ENCODE measurements at places on chromosomes 2 and 18.

DNA sequence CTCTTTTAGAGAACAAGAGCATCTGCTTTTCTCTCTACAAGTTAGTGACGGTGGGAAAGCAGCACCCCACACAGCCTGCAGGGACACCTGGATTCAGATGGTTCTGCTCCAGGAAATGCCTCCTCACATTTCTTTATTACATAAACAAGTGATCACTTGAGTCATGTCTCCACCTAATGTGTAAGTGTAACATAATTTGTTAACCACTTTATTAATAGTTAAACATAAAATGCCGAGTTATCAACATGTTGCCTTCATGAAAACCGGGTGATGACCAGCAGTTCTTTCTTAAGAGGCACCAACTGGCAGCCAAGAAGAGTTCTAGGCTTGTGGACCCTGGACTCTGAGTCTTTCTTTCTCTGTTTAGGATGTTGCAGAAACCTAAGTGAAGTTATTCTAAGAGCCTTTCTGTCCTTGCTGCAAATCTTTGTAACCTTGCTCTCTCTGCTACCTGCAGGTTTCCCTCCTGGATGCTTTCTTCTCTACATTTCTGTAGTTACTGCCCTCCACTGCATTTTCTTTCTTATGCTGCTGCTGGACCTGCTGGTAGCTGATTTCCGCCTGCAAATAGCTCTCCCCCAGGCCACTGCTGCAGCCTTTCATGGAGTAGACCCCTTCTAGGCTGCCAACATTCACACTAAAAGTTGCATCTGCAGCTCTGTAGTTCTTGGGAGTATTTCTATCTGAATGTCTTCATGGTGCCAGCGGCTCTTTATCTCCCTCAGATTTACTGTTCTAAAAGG lies 24.3 kb downstream of the UPP2 start:
- no peak for DNase-seq

DNA sequence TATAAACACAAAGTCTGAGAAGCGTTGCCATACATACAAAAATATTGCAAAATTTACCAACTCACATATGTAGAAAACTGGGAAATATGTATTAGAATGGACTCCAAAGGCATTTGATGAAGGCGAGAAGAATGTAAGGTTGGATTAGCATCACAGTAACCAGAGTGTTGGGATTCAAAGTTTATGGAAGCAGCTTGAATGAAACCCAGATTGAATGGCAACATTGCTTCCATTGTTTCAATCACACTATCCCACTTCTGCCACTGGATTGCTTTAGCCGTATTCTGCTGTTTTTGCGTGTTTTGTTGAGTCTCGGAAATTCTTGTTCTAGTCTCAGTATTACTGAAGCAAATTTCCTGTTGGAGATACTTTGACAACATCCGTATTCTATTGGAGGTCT lies 609.0 kb upstream of the LRATD1 start:
- no peak for DNase-seq

DNA sequence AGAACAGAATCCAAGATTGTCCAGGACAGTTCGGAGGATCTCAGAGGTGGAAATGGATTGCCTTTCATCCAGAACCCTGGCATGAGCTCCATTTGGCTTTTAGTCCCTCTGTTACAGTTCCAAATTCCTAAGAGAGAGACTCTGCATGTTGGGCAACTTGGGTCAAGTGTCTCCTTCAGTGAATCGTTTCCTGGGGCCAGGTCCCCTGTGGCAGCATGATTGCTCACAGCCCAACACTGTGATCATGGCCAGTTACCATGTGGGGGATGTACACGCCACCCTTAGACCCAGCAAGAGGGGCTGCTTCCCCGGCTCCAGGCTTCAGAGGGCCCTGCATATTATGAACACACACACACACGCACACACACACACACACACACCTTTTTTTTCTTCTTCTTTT lies 118.6 kb upstream of the GLI2 start:
- DNase-seq: no peak

- no peak for DNase-seq
Observed at GRCh38 chr2:168152902-168153530, 94.4 kb downstream of the STK39 start.

DNA sequence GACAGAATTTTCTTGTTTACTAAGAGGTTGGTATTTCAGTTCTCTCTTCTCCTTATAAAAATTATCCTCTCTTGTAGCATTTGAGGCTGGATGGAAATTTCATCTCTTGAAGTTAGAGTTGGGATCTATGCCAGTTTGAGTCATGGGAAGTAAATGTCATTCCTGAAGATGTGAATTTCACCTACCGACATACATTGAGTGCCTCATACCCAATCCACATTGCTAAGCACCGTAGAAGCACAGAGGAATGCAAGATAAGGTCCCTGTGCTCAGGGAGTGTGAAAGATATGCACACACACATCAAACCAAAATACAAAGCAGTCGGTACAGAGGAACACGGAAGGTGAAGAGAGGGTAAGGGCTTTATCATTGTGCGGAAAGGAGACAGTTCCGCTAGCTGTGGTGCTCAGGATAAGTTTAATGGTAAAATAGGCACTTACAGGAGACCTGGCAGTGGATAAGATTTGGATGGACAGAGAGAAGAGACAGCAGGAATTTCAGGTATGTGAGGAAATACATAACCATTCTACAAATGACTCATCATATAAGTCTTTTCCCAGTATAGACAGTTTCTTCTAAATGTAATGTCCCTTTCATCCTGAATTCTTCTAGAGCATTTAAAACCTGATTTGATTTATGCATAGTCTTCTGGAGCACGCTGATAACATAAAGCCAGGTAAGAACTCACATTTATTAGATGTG lies 205.3 kb upstream of the ST6GAL2 start:
- DNase-seq: no peak

GRCh38 chr18:41324020-41324791 lies 630.8 kb upstream of the PIK3C3 start:
- no peak for DNase-seq

DNA sequence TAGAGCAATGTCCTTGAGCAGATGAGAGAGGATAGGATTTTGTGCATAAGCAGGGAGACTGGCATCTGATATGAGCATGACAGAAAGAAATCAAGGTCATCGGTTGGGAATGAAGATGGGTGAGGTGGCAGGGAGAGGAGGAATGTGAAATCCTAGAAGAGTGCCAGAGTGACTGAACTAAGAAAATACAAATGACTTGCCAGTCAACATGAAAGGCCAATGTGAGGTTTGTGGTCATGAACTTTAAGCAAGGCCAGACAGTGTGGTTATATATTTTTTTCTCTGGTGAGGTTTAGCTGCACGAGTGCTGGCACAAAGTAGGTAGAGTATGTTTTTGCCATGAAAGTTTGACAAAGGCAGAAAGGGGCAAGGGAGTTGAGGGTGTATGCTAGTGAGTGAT lies 21.2 kb downstream of the QPCT start:
- no peak for DNase-seq

DNA sequence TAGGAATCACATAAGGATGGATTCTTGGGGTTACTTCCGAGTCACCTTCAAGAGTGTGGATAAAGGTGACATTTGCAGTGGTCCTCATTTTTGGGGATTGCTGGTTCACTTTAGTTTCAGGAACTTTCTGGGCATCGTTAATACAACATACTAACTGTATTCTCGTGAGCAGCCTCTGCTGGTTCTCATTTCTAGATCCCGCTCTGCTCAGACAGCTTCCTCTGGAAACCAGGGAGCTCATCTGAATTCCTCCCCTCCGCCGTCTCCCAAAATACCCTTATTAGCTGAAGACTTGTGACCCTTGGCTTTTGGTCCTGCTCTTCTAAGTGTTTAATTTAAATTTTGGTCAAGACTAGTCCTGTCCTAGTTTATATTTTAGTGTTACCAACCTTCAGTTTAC lies 64.5 kb downstream of the ZNF532 start:
- DNase-seq: no peak

- no peak for DNase-seq
Observed at GRCh38 chr18:63002803-63003445, 287.6 kb downstream of the PHLPP1 start.

DNA sequence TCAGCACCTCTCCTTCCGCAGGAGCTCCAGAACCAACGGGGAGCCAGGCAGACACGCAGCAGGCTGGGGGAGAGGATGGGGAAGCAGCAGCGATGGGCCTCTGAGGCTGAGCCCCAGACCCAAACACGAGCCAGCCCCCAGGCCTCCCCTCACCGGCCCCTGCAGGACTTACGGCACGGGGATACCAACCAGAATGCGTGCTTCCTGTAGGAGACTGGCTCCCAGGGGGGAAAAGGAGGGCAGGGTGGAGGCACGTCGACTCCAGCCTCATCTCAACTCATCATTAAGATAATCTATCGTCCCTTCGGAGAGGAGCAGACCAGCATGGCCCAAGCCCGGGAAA lies 495.1 kb upstream of the MYT1L start:
- DNase-seq: no peak

DNA sequence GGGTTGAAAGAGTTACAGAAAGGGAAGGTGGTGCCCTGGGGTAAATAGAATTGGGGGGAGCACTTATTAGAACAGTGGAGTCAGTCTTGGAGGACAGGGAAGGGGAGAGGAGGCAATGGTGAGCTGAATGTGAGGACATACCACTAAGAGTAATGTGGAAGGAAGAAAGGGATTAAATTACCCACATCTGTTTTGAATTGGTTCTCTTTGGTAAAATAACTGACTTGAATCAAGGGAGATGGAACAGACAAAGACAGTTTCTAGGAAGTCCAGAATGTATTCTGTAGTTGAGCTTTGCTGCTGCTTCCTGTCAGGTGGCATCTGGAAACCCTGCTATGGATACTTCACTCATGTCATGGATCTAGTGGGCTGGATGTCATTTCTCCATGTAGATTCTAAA lies 6.7 kb downstream of the SETBP1 start:
- DNase-seq: no peak

DNA sequence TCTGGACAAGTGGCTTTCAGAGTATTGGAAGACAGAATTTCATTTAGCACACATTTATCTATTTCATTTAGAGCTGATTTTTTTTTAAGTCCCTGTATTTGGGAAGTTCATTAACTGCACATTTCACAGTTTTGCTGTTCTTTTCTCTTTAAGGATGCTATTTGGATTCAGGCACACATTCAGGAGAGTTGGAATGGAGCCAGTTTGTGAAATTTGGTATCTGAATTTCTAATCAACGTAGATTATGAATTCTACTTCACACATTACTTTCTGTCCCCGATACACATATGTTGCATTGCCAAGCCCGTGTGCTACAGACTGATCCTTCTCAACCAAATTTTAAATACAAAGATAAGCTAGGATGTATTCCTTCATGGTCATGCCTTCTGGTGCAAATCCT lies 503.9 kb downstream of the IRS1 start:
- no peak for DNase-seq

DNA sequence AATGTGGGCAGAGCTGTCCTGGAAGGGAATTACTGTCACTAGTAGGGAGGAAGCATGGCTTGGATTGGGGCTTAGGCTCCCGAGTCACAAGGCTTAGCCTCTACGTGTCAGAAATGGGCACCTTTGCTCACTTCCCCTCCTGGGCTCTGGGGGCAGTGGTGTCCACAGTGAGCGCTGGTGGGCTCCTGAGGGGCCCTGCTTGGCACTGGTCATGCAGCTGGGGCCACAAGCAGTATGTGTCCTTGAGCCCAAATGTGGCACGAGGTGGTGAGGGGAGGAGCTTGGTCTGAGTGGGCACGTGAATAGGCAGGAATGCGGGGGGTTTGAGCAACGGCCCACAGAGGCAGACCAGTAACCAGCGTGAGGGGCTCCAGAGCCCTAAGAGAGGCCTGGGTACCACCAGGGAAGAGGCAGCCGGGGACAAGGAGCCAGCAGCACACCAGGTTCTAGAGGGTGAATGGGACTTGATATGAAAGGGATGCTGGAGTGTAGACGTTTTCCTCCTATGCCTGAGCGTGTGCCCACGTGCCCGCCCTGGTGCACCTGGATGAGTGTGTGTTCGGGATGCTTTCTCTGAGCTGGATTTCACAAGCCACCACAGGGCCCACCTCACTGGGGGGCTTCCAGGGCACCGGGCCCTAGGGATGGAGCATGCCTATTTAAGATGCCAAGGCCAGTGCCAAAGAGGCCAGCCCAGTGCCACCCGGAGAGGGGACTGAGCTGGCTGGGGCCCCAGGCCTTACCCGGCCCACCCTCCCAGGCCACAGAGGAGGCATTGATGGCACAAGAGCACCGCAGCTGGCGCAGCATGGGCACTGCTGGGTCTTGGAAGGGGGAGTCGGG lies 22.8 kb upstream of the PTMA start:
- DNase-seq: no peak

GRCh38 chr2:12750166-12750905 lies 33.6 kb downstream of the TRIB2 start:
- no peak for DNase-seq

GRCh38 chr2:54385271-54385670 lies 70.9 kb upstream of the SPTBN1 start:
- no peak for DNase-seq

DNA sequence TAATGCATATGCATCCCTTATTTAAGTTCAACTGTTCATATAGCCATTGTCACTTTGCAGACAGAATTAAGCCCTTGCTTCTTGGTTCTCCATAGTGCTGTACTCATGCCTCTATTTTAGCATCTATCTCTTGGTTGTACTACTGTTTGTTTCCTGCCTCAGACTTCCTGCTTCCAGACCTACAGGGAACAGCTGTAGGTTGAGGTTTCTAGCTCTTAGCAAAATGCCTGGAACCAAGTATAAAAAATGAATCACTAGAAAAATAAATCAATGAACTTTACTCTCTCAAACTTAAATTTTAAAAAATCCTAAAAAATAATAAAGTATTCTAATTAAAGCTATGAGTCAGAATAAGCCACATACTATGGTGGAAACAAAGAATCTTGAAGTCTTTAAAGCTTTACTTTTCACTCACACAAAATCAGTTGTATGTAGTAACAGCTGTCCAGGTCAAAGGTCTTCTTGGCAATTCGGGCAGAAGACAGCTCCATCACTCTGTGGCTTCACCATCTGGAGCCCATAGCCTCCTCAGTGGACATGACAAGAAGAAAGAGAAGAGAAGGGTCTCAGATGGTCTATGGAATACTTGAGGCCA lies 1228.1 kb upstream of the GYPC start:
- no peak for DNase-seq

DNA sequence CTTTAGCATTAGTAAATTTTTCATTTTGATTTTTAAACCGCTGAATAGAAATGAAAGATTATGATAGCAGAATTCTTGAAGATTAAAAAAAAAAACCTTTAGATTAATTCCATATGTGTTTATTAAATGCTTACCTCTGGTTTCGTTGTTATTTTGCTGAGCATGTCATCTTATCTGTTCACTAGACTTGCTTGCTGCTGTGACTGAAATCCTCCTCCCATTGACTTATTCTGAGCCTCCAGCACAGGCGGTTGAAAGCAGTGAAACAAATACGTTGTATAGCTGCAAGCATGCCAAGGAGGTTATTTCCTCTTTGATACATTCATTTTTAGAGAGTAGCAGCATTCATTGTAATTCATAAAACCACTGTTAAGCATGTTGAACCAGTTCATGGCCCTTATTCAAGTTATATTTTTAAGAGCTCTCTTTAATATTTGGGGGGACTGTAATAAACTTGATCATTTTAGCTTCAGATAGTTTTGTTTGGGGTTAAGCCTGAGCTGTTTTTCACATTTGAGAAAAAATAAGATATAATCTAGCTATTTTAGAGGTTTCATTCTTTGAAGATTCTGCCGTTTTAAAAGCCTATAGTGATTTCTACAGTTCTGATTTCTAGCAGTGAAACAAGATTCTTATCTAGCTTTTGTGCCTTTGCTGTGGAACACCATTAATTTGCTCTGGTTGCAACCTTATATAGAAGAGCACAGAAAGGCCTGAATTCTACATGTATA lies at the start of gene HTR2B:
Gene HTR2B, minus strand, starts transcription at position 205 of the 731 bp plus-strand sequence. CDS start 1,278 bp downstream, outside the sequence.
- no peak for DNase-seq

Measured in stimulated activated CD8-positive, alpha-beta memory T cell treated with anti-CD3 and anti-CD28 coated beads, Interleukin-2, amount 100 ng/mL, for 48 hours (primary cell).